ENCODE measurements at places on chromosomes 5 and 9.

- no peak for DNase-seq
Observed at GRCh38 chr9:107481035-107481434, 8.5 kb downstream of the KLF4 start.

GRCh38 chr9:33153666-33154065, 13.5 kb downstream of the B4GALT1 start:
- DNase-seq = no peak

GRCh38 chr9:132144708-132145365, 17.0 kb upstream of the NTNG2 start:
- DNase-seq = no peak

DNA sequence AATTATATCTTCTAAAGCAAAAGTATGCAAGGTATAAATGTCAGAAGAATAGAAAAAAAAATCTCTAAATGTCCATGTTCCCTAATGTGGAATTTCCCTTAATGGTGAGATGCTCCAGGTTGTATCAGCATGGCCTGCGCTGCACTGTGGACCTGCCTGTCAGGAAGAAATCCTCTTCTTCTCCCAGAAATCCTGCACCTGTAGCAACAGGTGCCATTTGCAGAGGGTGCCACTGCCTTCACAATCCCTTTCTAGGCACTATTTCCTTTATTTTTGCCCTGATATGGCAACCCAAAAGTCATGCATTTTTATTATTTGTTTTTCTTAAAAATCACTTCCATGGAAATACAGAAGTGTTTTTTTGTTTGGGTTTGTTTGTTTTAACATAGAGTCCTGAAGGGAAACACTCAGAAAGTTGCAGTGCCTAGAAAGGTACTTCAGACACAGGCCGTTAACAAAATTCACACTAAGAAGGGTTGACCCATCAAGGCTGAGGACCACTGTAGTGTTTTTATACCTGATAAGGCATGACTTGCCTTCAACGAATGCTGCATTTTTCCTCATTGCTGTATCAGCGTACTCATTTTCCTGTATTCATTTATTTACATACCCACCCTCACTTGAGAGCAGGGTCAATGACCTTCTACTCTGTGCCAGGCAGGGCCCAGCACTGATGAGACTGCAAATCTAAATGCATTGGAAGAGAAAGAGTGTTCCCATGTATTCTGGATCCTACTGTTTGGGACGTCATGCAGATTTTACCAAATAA, 177.8 kb downstream of the SNX18 start:
- no peak for DNase-seq

- DNase-seq = no peak
Observed at GRCh38 chr9:112535811-112536210, 49.2 kb downstream of the KIAA1958 start.

GRCh38 chr9:80077059-80077458, 505.3 kb downstream of the TLE4 start:
- DNase-seq = no peak

DNA sequence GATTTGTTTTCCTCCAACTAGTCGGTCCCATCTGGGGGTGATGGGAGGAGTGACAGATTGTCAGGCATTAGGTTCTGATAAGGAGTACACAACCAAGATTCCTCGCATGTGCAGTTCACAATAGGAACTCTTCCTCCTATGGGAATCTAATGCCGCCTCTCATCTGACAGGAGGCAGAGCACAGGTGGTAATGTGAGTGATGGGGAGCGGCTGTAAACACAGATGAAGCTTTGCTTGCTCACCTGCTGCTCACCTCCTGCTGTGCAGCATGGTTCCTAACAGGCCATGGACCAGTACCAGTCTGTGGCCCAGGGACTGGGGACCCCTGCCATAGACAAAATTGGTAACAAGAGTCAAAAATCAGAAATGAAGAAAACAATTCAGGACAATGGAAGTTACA, 173.3 kb upstream of the HMHB1 start:
- no peak for DNase-seq

DNA sequence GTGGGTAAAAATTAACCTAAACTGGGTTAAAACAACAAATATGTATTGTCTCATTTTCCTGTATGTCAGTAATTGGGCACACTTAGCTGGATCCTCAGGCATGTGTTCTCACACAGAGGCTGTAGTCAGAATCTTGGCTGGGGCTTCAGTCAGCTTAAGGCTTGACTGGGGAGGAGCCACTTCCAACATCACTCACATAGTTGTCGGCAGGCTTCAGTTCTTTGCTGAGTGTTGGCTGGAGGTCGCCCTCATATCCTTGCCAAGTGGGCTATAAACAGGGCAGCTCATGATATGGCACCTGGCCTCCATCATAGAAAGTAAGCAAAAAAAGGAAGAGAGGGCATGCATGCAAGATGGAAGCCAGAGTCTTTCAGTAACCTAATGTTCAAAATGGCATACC, 173.0 kb downstream of the GIN1 start:
- DNase-seq = no peak

DNA sequence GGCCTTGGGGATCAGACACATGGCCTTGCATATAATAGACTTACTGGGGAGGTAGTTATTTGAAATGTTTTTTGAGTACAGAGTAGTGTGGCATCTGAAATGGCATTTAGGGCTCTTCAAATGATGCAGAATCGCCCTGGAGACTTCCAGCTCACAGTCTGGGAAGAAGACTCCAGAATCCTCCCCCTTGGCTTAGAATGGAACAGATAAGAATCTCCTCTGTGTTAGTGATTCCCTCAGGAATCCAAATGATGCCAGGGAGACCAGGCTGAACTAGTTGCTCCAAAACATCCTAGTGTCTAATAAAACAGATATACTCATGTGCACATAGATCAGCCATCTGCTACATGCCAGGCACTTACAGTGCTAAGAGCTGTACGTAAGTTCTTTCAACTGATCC, 38.6 kb upstream of the SMC5 start:
- no peak for DNase-seq

DNA sequence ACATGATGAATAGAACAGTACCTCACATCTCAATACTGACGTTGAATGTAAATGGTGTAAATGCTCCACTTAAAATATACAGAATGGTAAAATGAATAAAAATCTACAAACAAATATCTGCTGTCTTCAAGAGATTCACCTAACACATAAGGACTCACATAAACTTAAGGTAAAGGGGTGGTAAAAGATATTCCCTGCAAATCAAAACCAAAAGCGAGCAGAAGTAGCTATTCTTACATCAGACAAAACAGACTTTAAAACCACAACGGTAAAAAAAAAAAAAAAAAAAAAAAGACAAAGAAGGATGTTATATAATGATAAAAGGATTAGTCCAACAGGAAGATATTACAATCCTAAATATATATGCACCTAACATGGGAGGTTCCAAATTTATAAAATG, 214.0 kb upstream of the MAST4 start:
- no peak for DNase-seq

- DNase-seq = no peak
Observed at GRCh38 chr5:17213938-17214337, 3.5 kb upstream of the BASP1 start.

GRCh38 chr5:5795074-5795771, 372.7 kb downstream of the ICE1 start:
- no peak for DNase-seq

GRCh38 chr5:108649106-108649505, 98.6 kb upstream of the FER start:
- no peak for DNase-seq

GRCh38 chr9:76374783-76375559, 19.3 kb downstream of the RFK start:
- DNase-seq = no peak

DNA sequence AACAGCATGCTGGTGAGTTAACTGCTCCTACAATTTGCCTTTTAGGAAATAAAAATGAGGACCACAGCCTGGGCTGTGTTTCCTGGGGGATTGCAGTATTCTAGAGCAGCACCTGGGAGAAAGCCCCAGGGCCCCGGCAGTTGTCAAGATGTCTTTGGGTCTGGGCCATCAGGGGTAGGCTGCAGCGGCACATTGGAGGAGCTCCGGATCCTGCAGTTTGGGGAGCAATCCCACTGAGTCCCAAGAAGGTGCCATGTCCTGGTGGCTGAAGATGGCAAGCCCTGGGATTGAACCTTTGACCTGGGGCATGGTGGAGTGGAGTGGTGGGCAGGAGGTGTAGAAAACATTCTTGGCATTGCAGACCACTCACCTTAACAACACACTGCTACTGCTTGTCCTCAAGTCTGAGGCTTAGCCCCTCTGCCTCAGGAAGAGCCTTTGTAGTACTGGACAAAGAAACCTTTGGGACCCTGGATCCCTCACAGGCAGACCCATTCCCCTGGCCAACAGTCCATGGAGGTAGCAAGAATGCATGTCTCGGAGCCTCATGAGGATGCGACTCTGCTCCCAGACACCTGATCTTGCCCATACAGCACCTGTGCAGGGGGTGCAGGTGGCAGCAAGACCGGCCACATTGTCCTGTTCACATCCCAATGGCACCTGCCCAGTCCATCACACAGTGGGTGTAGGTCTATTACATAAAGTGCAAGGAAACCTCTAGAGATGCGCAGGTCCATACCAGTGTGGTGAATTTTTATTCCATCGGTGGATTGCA, 159.1 kb upstream of the IRX2 start:
- no peak for DNase-seq

DNA sequence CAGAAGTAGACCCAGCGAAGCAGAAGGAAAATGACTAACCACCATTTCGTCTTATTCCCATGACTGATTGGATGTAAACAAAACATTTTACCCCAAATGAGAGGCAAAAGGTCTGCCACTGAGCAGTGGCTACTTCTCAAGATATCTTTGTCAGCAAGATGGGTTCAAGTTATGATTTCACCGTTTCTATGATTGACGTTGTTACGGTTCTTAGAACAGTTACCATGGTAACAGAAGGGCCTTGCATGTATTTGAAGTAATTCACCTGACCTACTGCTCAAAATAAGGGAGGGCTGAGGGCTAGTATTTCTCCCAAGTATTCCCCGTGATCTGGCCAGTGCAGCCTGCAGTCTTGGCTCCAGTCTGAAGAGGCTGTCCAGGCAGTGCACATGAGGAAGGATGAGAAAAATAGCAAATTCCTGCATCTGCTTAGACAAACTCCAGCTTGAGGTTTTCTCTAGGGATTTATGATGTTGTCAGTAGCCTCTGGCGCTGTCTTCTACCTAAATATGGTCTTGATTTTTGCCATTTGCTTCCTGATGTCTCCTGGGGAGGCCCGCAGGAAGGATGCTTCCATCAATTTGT, 372.7 kb downstream of the TMEM38B start:
- no peak for DNase-seq

DNA sequence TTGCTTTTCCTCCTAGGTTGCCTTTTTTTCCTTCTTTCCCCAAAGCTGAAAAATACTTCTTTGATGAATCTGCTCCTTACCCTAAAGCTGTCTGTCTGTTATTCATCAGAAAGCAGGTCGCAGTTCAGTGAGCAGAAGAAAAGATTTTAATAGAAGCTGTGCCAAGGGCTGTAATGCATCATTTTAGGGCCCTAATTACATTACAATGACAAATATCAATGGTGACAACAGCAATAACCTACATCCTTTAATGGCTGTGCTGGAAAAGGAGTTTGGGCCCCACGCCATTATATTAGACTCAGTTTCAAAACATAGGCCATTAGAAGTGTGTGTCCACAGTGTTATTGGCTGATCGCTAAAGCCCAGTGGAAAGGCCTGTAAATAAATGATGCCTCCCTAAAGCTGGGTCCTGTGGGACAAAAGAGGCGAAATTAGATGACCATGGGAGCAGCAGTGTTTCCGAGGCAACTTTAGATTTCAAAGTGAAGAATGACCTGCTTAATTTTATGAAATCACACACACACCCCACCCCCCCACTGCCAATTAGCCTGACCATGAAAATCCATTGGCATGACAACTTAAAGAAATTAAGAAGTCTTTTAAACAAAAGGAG, 38.4 kb downstream of the TLE4 start:
- no peak for DNase-seq

DNA sequence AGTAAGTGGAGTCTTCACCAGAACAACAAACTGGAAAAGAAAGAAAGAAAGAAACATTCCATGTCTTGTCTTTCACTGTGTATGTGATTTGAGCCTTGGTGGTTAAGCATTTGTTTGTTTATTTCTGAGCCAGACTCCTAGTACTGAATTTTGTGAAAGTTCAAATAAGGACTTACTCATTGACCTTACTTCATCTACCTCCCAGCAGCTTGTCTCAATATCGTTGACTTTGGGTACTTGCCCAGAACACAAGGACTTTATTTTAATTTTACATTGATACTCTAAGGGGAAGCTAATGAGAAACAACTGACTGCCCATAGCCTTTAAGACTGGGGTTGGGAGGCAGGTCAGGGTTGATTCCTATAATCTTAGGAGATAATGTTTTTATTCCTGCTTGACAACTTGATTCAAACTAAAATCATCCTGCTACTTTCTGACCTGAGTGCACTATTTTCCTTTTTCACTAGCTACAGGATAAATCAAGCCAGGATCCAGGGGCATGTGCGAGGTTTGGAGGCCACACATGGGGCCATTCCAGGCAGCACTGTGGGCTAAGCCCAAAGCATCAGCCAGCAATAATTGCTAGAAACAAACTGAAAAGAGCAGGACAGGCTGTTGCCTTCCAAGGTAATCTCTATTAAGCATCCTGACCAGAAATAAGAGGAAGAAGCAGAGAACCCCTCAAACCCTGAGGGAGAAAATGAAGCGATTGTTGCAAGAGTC, 138.9 kb upstream of the RUSC2 start:
- DNase-seq = no peak

DNA sequence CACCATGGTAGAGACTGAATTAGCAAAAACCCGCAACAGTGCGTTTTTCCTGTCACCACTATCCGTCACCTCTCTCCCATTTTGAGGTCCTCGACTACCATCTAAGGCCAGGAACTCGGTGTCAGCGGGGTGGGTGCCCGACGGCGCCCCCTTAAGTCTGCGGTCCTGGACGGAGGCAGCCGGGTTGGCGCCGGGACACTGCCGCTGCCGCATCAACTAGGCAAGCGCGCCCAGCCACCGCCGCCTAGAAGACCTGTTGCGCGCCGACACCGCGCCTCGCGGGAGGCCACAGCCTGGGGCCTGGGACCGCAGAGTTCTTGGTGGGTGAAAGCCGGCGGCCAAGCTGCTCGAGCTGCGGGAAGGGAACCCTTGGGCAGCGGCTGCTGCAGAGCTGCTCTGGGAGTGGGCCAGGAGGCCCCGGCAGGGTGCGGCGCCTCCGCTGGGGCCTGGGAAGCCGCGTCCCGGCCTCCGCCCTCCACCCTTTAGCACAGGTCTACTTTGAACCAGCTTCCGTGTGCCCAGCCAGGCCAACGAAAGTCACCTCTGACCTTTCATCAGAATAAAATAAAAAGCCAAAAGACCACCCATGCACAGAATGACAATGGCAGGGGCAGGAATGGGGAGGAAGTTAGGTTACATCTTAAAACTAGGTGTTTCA, 3.5 kb downstream of the FOXB2 start:
- DNase-seq = no peak

GRCh38 chr5:101783241-101784013, 512.7 kb downstream of the SLCO4C1 start:
- no peak for DNase-seq

DNA sequence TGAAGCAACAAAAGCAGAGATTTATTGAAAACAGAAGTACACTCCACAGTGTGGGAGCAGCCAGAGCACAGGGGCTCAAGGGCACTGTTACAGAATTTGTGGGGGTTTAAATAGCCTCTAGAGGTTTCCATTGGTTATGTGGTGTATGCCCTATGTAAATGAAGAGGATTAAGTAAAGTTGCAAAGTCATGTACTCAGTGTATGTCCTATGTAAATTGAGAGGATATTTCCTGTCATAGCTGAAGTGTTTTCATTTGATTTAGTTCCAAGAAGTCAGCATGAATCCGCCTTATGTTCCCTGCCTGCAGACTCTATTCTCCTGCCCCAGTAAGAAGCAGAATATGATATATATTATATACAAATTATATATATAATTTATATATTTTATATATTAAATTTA, 966.0 kb upstream of the COX7C start:
- no peak for DNase-seq
